ENCODE measurements at places on chromosomes 5 and 9.

DNA sequence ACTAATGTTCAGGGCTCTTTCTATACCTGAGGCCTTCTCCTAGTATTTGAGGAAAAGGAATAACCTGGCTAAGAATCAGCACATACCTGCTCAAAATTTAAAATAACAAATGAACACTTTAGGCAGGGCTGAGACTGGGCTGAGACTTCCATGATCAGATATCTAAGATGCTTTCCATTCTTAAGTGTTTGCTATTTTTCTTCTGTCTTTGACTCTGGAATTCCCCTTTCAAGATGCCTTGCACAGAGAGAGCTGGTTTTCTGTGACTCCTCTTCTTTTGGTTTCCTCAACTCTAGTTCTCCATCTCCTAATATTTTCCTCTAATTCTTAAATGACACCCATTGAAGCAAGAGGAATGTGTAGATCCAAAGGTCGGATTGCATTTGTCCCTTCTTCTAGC is 61.1 kb downstream of the DPYSL3 start:
- no peak for DNase-seq

- no peak for DNase-seq
Observed at GRCh38 chr9:93869863-93870262, 85.3 kb downstream of the BARX1 start.

DNA sequence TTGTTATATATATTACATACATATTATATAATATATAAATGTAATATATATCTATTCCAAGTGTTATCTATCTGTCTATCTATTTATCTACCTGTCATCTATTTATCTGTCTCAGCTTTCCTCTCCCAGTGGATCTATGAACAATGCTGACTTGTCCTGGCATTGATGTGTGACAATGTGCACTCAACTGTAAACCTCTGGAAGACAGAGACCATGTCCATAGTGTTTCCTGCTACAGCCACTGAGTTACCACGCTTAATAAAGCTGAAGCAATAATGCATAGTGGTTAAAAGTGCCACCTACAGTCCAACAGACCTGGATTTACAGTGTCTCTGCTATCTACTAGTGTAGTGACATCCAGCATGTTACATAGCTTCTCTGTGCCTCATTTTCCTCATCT is 57.2 kb upstream of the TMED7 start:
- no peak for DNase-seq

- no peak for DNase-seq
Observed at GRCh38 chr5:36953043-36953442, 76.5 kb downstream of the NIPBL start.

DNA sequence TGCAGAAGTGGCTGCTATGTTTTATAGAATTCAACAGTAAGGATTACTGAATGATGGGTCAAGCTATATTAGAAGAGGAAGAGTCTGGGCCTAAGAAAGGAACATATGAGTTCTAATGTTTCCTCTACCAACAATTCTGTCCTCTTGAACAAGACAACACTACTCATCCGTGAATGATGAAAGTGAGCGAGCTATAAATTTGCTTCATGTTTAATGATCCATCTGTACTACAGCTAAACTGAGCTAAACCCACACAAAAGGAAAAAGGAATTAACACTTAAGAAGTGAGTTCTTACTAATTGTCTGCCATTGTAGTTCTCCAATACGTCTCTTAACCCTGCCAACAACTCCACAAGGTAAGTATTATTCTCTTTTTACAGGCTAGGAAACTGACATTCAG is 204.4 kb downstream of the GLIS3 start:
- no peak for DNase-seq

DNA sequence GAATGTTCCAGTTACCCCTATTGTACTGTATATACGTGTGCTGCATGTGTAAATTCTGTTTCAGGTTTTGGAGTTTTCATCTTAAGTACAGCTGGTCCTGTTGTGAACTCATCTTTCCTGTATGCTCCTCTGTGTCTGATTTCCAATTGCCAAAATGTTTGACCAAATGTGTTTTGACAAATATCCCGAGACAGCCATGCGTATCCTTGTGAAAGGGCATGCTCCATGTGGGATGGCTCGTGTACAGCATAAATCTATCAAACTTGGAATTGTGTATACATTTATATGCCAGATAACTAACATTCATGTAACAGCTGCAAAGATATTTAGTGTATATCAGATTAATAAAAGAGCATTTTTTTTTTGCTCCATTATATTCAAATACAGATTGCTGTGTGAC is 69.5 kb upstream of the IQGAP2 start:
- DNase-seq, result no peak

- DNase-seq, result no peak
Observed at GRCh38 chr5:172668594-172669071, 27.6 kb downstream of the NEURL1B start.

DNA sequence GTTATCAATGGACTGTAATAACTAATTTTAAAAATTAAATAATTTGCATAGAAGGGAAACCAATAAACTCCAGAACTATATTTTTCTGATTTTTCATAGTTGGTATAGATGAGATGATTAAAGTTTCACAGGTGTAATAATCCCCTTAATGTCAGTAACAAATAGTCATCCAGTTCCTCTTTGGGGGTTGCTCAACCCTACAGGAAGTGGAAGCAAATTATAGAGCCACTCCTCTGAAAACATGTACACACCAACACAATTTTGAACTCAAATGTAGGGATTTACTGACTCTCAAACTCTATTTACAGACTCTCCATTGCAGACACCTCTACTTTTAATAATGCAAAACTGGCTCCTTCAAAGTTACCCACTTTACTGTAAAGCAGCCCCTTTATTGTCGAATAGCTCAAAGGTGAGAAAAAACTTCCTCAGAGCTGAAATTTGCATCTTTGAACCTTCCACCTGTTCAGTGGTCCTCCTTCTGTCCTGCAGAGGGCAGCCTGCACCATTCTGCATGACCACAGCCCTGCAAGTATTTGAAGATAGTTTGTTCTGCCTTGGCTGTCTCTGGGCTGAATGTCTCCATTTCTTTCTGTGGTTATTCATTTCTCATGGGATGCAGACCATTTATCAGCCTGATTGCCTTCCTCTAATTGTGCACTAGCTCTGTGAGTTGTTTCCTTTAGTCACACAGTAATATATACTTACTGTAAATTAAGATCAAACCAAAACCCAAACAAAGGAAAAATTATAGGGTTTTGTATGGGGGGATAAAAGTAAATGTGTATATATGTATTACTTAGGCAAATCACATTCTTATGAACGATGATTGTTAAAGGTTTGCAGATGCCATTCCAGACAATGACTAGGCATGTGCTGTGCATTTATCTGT is 383.2 kb upstream of the SGCD start:
- DNase-seq, result peak; percentile 37

- no peak for DNase-seq
Observed at GRCh38 chr9:33471361-33471760, 2.4 kb downstream of the NOL6 start.

- DNase-seq, result no peak
Observed at GRCh38 chr9:72200452-72200851, 51.2 kb downstream of the GDA start.

GRCh38 chr5:122175852-122176251 is 46.5 kb downstream of the ZNF474 start:
- DNase-seq, result no peak

DNA sequence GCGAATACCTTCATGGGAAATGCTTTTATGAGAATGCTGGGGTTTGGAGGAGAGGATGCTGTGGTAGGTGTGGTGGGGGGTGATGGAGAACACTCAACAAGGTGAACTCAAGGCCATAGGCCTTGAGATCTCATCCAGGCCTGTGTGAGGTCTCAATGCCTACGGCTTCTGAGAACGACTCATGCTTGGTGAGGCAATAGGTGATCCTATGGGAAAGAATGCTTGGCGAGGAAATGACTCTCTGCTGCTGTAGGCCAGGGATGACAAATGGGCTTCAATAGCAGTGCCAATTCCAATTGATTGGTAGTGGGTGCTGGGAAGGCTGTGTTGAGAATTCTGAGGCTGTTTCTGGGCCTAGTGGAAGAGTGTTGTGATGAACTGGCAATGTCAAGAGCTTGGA is 280.2 kb upstream of the CLINT1 start:
- DNase-seq, result peak; percentile 73

GRCh38 chr5:116409591-116410296 is 164.9 kb downstream of the SEMA6A start:
- no peak for DNase-seq

DNA sequence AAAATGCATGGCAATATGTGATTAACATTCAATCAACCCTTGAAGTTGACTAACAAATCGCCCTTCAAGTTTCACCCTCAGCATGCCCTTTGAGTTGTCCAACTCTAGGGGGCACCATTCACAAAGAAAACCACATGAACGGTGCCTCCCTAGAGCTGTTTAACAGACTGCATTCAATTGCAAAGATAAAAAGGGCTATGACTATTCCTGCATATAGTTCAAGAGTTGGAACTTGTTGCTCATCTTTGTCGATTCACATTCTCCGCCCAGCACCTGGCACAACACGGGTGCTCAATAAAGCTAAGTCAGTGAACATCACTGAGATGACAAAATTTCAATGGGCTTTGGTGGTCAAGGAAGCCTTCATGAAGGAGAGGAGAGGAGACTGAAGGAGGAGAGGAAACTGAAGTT is 69.6 kb upstream of the SLC30A5 start:
- peak; percentile 9 for DNase-seq

DNA sequence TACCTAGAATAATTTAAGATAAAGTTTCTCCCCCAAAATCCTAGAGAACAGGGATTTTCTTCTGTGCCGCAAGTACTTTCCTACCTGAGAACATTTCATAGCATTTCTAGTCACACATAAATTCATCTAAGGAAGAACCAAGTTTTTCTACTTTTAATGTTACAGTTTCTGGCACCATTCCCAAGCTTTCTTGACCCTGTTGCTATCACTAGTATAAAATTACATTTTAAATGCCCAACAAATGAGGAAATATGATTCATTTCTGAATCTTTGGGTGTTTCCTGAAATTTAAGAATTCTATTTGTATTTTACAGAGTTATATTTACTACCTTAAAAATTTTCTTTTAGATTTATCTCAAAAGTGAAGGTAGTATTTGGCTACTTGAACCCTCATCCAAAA is 137.8 kb downstream of the LPAR1 start:
- no peak for DNase-seq

- no peak for DNase-seq
Observed at GRCh38 chr5:4068171-4068570, 472.5 kb downstream of the IRX1 start.

GRCh38 chr9:77649109-77649812 is 1.1 kb upstream of the GNA14 start:
- no peak for DNase-seq

- DNase-seq, result peak; percentile 9
Observed at GRCh38 chr9:10045598-10045997, 567.2 kb downstream of the PTPRD start.

- no peak for DNase-seq
Observed at GRCh38 chr5:72093217-72093616, 14.1 kb upstream of the MAP1B start.

GRCh38 chr5:103943230-103943629 is 380.6 kb upstream of the NUDT12 start:
- DNase-seq, result no peak

GRCh38 chr9:9246726-9247125 is 1366.1 kb downstream of the PTPRD start:
- no peak for DNase-seq

GRCh38 chr5:52674815-52675545 is 112.7 kb upstream of the ITGA1 start:
- DNase-seq, result peak; percentile 74

GRCh38 chr9:326667-327066 is 112.0 kb downstream of the DOCK8 start:
- DNase-seq, result no peak

DNA sequence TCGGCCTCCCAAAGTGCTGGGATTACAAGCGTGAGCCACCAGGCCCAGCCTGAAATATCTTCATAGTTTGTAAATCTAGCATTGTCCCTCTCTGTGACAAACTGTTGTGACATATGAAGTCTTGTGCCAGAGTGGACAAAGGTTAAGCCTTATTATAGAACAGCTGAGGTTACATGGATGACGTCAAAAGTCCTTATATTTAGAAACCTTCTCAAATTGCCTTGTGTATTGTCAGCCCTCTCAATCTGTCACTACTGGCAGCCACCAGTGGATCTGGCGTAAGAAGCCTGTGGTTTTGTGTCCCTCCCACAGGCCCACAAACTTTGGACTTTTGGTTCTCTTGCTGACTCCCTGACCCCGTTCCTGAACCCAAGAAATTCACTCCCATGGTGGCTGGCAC is 79.4 kb upstream of the CCDC112 start:
- DNase-seq, result no peak

Measured in stromal cell of bone marrow (primary cell).